Hematopoietic multipotent progenitor cell treated with erythropoietin and hydrocortisone succinate and interleukin-3 and kit ligand, for 4 days (in vitro differentiated cells): ENCODE measurements at places on chromosomes 3 and 15.
A peak's percentile ranks its signal among the peaks of the same experiment; 100 is the strongest.

- DNase-seq, result peak; percentile 46
These were observed 29.6 kb upstream of the CSTA start for GRCh38 chr3:122295266-122296062.

GRCh38 chr3:168156479-168156878 is 60.8 kb upstream of the GOLIM4 start:
- DNase-seq, result peak; percentile 80

GRCh38 chr3:185825006-185825638 is at the start of gene IGF2BP2:
Gene IGF2BP2, minus strand, starts transcription at chr3:185825042. Its CDS starts 82 bp downstream, at chr3:185824960.
- peak; percentile 91 for DNase-seq

GRCh38 chr3:51280176-51280575 is 104.9 kb upstream of the MANF start:
- no peak for DNase-seq

DNA sequence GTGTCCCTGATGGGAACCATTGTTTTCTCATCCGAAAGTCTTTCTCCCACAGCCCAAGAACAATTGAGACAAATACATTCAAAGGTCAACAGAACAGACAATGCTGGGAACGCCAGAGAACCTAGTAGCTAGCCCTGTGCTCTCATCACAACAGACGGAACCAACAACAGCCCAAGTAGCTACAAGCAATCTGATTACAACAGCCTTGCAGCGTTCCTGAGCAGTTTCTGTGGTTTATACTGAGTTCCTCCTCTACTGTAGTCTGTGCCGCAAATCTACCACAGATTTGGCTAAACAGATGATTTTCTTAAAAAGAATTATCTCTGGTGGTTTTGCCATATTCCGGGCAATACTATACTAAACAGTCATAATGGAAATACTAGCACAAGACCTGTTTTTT is 435.6 kb downstream of the MECOM start:
- DNase-seq, result peak; percentile 90

- no peak for DNase-seq
These were observed 257.0 kb upstream of the RGMA start for GRCh38 chr15:93345981-93346380.

DNA sequence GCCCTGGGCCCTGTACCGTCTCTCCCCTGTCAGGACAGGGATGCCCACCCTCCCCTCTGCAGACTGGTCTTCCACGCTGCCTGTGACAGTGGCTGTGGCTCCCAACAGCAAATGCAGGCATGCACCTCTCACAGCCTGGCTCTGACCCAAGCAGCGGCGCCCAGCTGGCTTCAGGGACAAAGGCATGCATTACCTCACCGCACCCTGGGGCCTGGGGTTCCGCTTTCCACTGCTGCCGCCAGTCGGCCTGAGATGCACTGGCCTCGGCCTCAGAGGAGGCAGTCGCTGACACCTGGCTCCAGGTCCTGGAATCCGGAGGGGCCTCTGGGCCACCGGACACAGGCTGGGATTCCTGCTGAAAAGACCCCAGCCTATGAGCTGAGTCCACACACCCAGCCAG is 70.3 kb downstream of the SCN5A start:
- DNase-seq, result no peak

DNA sequence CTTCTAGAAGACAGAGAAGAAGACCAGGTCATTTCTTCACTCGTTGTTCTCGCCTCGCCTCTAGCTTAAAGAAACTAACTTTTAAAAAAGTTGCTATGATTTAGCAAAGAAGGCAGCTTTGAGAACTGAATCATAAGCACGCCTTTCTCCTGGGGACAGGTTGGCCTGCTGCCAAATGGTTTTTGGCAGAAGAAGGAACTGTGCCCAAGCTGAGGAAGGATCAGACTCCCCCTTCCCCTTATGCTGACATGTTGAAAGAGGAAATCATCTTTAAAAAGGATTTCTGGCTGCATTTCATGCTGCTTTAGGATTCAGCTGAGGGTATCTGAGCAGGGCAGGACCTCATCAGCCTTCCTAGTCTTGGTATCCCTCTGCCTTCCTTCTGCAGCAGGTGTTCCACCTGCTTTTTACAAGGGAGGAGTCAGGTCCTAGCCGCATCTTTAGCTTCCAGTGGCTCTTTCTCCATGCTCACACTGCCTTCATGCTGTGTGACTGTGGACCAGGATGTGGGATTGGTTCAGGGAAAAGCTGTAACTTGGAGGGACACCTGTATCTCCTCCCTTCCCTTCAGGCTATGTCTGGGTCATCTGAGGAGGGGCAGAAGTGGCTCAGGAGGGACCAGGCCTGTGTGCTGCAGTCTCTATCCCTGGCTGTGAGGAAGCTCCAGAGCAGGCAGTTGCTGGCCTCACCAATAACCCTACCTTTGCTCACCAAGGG is 34.1 kb upstream of the HACD2 start:
- peak; percentile 87 for DNase-seq

DNA sequence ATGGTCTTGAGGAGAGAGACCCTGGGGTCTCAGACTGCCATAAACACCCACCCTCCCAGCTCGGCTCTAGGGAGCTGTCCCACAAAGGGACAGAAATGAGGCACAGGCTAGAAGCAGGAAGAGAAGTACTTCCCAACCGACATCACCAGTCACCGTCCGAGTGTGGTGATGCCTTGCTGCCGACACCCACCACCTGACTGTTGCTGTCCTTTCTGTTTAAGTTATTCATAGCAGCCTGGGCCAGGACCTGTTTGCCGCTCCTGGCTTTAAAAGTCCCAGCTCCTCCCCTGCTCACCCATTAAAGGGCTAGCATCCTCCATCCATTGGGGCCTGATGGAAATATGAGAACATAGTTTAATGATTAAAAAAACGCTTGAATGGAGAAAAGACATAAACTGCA is 13.2 kb upstream of the SPG11 start:
- no peak for DNase-seq

- no peak for DNase-seq
These were observed 57.8 kb downstream of the BLM start for GRCh38 chr15:90774731-90775514.

DNA sequence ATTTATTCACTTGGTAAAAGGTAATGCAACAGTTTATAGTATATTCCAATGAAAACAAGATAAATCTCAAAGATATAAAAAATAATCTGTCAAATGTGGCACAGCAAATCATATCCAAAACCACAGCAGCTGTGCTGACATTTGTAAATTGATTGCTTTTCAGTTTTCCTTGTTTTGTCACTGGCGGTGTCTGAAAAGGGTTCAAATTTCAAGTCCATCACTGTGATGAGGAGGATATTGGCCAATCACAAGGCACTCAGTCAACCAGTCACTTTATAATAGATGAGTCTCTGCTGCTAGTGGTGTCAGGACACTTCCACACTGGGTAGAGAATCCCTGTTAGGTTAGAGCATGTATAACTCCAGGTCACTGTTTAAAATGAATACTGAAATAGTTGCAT is 154.8 kb downstream of the SLC9A9 start:
- no peak for DNase-seq

DNA sequence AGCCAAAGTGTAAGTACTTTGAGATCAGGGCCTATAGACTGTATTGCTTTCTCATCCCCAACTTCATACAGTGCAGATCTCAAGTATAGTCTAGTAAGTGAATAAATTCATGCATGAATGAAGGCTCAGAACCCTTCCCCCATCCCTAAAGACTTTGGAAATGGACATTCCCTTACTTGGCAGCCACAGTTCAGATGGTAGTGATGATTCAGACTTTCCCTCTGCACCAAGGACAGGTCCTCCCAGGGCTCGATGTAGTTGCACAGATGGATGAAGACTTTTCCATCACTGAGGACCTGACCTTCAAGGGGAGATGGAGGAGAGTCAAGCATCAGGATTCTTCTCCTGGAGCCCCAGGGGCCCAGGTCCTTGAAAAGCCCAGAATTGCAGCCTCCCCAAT is 4.6 kb downstream of the TIMP4 start:
- no peak for DNase-seq

DNA sequence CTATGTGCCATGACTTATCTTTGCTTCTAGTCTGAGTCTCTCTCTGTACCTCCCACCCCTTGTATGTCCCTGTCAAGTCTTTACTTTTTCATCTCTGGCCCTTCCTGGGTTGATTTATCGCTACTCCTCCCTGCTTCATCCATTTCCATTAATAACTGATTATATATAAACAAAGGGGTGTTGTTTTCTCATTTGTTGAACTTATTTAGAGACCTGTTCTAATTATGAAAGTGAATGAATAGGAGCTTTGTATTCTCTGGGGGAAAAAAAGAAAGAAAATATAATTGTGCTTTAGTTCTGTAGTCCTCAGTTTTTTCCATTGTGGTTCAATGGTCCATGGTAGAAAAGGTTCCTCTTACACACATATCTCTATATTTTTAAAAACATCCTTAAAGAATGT is 328.9 kb upstream of the PPP2R3A start:
- DNase-seq, result no peak

DNA sequence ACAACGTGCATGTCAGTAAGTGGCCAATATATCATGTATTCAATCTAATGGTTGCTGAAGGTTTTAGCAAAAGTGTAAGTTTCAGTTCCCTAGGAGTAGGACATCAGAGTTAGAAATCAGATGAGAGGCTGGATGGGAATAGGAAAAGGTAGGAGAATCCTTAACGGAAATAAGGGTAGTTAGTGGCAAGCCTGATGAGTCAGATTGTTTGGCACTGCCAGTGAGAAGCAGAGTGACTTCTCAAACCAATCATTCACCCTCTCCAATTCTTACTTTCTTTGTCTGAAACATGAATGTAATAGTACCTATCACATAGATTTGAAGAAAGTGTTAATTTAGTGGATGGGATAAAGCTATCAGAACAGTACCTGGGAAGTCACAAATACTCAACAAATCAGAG is 894.0 kb downstream of the NTRK3 start:
- no peak for DNase-seq

- DNase-seq, result no peak
These were observed 10.7 kb upstream of the OCA2 start for GRCh38 chr15:28109626-28110455.

DNA sequence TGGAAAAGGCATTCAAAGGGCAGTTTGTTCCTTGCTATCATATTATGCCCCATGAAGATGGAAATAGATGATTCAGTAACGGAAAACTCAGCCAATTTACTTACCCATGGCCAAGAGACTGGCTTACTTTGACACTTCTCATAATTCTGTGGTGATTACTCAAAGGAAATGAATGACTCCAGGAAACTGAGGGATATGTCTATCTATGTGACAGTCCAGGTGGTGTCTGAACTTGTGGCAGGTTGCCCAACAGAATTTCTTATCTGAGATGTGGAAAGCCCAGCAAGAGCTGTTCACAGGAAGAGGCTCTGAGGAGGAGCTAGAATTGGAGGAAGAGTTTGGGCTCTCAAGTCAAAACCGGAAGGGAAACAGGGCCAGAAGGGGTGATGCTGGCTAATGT is 91.2 kb downstream of the KCNAB1 start:
- DNase-seq, result peak; percentile 57

GRCh38 chr3:39408493-39409372 is 2.2 kb downstream of the RPSA start:
- DNase-seq, result no peak

DNA sequence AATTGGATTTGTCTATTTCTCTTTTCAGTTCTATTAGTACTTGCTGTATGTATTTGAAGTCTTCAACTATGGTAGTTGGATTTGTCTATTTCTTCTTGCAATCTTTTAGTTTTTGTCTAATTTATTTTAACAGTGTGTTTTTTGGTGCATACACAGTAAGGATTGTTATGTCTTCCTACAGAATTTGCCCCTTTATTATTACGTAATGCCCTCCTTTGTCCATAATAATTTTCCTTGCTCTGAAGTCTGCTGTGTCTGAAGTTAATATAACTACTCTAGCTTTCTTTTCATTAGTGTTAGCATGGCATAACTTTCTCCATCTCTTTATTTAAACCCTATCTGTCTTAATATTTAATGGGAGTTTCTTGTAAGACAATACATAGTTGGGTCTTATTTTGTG is 105.1 kb upstream of the STT3B start:
- DNase-seq, result no peak

DNA sequence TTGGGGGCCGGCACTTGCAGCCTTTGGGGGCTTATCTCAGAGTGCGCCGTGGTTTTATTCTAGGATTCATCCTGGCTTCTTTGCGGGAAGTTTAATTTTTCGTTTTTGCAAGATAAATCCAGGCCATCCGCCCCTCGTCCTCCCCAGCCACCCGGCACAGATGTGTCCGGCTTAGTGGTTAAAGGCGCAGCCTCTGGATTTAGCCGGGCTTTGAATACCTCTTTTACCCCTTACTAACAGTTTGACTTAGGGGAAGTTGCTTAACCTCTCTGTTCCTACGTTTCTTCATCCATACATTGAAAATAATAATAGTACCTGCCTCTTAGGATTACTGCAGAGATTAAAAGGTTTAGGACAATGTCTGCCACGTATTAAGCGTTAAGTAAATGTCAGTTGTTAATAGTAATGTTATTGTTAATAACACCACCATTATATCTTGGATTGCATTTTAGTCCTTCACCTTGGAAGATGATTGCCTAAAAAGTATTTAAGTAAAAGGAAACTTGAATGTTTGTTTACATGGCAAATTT is 714 bp downstream of the ECT2 start:
- peak; percentile 82 for DNase-seq

- no peak for DNase-seq
These were observed 150.2 kb downstream of the NAALADL2 start for GRCh38 chr3:175009295-175009694.

DNA sequence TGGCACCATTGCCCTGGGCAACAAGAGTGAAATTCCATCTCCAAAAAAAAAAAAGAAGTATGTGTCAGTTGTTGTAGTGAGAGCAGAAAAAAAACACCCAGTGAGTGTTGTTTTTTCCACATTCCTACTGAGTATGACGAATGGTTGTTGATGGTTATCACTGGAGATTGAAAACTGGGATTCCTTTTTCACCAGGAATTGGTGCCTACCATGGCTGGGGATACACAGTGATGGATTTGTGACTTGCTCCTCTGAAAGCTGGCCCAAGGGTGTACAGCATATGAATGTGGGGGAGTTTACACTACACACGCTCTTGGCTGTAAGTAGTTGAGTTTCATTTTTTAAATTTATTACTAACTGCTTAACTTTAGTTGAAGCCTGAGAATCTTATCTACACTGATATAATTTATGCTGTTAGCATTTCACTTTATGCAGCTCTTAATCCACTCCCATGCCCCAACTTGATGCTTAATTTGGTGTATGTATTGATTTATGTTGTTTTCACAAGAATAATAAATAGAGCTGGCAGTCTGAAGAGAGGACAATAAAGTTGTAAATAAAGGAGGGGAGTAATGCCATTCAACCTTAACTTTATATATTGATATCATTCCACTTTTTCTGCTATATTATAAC is 56.0 kb upstream of the MME start:
- no peak for DNase-seq

DNA sequence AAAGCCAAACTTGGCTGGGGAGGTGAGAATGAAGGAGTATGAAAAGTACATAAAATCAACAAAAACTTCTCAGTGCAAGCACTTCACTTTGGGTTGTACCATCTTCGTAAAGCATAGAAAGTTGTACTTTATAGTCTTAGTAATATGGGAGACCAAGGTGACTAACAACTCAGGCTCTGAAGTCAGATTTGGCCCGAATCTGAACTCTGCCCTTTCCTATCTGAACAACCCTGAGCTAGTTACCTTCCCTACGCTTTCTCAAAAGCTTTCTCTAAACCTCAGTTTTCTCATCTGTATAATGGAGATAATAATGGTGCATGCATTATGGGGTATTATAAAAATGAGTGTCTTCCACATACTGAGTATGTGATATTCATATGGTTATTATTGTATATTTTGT is 285.4 kb upstream of the UMPS start:
- DNase-seq, result no peak

GRCh38 chr3:117748131-117748530 is 1038.6 kb downstream of the TUSC7 start:
- DNase-seq, result no peak
